Mammary microvascular endothelial cell (primary cell): ENCODE measurements at places on chromosomes 4 and X. TPM values are rescaled to one million over a fixed set of nuclear protein-coding genes. Genes with fewer than 3 reads are reported as not detected.

Gene ANXA3
- 248 and 266 TPM in 2 replicates for total RNA-seq

Gene GAGE12F
- total RNA-seq = not detected in 2 replicates

Gene NR3C2
- 15.1 and 16.1 TPM in 2 replicates for total RNA-seq

Gene DIPK2B
- total RNA-seq = 153 and 154 TPM in 2 replicates

Gene GALNTL6
- not detected in 2 replicates for total RNA-seq

Gene CT47B1
- total RNA-seq = not detected in 2 replicates

Gene PDGFC
- 2.9 and 4.0 TPM in 2 replicates for total RNA-seq

Gene OTUD6A
- total RNA-seq = not detected in 2 replicates
